Stimulated activated CD4-positive, alpha-beta T cell treated with anti-CD3 and anti-CD28 coated beads, Interleukin-4, amount 100 ng/mL, for 24 hours (primary cell): ENCODE measurements at places on chromosomes 7 and 10.

DNA sequence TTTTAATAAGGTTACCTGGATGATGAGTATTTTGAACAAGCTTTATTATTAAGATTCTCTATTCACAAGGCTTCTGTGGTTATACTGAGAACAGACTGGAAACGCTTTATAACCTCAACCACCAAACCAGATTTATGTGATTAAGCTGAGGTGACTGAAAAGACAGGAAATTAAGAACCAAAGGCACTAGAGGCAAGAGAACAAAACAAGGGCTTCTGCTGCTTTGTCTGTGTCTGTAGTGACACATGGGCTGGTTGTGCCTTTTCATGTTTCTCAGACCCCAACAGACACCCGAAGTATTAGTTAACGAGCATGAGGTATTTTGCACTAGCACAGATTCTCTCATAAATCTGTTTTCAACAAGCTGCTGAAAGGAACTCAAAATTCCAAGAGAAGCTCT, 64.4 kb downstream of the RAPGEF5 start:
- DNase-seq, result no peak

DNA sequence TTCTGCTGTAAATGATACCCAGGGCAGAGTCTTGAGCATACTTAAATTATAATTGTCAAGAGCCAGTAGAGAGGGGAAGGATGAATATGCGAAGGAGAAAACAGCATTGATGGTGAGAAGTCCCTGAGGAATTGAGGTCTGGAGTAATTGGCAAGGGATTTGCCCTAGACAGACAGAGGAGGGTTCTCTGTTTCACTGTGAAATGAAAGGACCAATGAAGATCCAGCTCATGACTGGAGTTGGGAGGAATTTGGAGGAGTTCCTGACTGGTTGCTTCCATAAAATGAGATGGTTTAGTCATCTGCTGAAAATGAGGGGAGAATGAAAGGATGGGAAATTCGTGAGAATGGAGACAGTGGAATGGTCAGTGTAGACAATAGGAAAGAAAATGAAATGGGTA, 6.8 kb downstream of the PRPF18 start:
- DNase-seq, result no peak

DNA sequence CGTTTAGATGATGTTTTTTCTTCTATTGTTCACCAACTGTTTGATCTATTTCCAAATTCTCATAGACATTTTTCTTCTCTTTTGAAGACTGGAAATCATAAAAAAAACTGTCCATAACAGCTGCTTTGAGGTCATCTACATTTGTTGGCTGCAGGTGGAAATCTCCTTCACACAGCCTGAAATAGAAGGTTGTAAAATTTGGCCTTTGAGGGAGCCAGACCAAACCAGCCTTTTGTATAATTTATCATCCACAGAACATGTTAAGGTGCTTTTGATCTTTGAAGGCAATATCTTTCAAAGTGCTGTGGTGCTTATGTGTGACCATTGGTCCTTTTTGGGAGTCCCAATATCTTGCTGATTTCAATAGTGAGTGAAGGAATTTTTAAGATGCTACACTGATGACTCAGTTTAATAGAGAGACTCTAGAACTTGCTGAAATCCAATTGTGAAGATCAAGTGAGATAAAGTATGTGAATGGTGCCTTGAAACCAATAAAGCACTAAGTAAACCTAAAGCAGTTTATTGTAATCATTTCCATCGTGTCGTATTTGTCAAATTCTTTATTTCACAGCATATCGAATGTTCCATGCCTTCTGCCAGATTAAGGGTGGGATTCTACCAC, 5.4 kb downstream of the FERD3L start:
- no peak for DNase-seq

- DNase-seq, result no peak
Observed at GRCh38 chr7:106802589-106802988, 62.5 kb upstream of the PIK3CG start.

DNA sequence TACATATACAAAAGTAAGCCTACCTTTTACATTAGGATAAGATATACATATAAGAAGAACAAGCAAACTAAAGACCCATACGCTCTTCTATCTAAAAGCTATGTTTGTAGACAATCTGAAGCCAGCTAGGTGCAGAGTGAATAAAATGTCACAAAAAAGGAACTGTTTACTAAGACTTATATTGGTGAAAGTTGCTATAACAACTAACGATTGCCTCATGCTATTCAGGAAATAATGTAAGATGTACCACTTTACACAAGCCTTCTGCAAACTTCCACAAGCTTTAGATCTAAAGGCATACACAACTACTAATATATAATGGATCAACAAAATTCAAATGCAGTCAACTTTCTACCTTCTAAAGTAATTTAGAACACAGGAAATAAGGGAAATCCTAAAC, 175.1 kb downstream of the SRPK2 start:
- DNase-seq, result no peak
